ENCODE measurements at places on chromosomes 3 and 15. TPM values are rescaled to one million over a fixed set of nuclear protein-coding genes. Genes with fewer than 3 reads are reported as not detected.

The PIERCE2 gene
- total RNA-seq = 1.00 TPM

GRCh38 chr3:169344465-169344864, 319.0 kb downstream of the MECOM start:
- peak; percentile 66 for DNase-seq

- DNase-seq = peak; percentile 53
Observed at GRCh38 chr3:134754768-134755559, 40.1 kb upstream of the EPHB1 start.

DNA sequence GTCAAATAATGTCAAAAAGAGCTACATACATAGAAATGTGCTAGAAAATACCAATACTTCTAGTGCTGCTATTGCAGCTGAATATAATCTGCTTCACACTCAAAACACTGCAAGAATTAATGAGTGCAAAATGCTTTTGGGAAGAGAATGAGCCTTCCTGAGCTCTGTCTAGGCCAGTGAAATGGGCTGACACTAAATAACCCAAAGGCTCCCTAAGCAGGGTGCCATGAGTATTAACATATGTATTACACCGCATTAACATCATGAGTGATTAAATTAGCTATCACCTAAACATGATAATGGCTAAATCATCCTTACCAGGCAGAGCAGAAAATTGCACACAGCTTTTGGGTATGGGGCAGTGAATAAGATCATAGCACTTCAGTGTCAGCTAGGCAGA, 806.3 kb upstream of the NECTIN3 start:
- no peak for DNase-seq

DNA sequence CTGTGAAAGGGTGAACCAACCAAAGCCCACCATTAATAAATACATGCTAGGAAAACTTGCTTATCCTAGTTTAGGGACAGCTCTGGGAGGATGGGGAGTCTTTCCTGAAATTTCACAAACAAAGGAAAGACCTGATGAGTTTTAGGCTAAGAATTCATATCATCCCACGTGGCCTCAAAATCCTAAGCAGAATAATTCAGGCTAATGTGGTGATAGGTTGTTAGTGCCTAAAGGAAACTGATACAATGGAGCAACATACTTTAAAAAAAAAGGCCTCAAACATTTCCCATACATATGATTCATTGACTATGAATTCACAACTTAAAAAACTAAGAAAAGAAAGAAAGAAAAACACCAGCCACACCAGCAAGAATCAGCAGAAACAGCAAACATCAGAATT, 126.9 kb upstream of the CNTN4 start:
- DNase-seq = peak; percentile 79

All from HT1080 (cell line).